ENCODE measurements at places on chromosomes 3 and 15. TPM values are rescaled to one million over a fixed set of nuclear protein-coding genes. Genes with fewer than 3 reads are reported as not detected.

DNA sequence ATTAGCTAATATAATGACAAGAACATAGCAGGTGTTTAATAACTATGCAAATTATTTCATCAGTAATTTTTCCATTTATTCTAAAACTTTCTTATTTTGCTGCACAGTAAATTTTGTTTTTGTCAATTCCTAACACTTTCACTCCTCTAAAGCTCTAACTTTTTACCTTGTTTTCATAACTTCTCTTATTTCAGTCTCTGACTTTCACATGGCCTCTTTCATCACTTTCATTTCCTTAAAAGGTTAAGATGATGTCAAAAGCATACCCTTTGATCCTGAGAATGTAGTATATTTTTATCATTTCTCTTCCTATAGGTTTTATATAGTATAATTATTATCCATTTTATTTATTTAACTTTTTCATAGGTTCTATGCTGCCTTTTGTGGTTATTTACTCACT, 1325.8 kb upstream of the ALCAM start:
- DNase-seq, result no peak

DNA sequence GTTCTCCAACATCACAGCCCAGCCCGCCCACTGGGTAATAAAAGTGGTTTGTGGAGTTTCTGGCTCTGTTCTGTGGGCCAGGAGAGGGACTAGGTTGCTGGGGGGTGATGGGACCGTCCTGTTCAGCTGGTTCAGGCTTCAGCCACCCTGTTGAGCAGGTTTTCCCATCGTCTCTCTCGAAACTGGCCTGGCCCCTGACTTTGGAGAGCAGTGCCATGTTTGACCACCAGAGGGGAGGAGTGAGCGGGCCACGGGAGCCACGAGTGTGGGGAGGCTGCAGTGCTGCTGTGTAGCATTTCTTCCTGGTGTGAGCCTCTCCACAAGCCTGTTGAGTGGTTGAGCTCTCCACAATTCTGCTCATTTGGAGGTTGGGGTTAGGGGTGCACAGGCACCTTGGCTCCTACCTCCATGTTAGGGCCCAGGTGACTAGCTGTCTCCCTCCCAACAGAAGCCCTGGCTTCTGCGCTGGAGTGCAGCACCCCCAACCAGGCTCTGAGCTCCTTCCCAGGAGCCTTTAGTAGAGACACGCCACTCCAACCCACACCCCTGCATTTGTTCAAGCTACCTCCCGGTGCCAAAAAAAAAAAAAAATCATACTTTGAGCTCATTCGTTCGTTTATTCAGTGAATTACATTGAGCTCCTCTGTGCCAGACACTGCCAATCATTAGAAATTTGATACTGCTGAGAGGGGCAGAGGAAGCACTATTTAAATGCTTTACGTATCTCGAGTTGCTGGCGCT, 13.9 kb downstream of the SPINT1 start:
- DNase-seq, result peak; percentile 84

GRCh38 chr15:82314769-82315518, 34.3 kb downstream of the GOLGA6L10 start:
- no peak for DNase-seq

The CLDND1 gene
- total RNA-seq, result 673 TPM

The ESYT3 gene
- total RNA-seq, result 0.43 TPM

- no peak for DNase-seq
These were observed 47.4 kb downstream of the MESD start for GRCh38 chr15:80942266-80942665.

DNA sequence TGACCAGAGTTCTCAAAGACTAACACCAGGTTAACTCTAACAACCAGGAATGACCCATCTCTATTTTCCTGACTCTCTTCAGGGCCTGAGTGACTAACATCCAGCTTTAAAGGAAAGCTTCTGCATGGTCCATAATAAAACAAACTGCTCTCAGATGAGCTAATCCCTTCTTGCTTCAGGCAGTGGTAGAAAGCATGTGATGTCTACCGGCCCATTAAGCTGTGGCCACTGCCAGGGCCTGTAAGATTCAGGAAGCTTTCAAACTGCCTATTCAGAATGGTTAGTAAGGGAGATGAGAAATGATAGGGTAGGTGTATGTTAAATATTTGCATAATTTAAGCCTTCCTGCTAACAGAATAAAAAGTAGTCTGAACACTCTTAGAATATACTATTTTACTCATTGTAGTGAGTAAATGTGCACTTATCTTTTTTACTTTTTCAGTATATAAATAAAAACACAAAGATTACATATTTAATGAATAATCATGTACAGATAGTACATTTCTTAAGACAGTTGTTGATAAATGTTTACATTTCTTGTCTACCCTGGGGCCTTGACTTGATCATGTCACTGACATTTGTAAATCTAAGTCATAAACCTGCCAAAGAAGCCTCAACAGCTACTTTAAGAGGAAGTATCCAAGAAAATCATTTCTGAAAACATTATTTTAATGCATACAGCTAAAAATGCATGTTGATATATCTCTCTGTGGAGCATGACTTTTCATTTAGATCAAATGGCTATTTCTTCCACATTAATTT, 222.0 kb downstream of the MCTP2 start:
- DNase-seq, result no peak

Data from activated CD4-positive, alpha-beta memory T cell treated with anti-CD3 and anti-CD28 coated beads, Interleukin-2, amount 10 ng/mL, durations not matched to agents 7 days and 5 days (primary cell).